Activated CD4-positive, alpha-beta T cell treated with anti-CD3 and anti-CD28 coated beads, Interleukin-10, Interleukin-2, amounts not matched to agents 100 ng/mL and 50 ng/mL, durations not matched to agents 16 hours and 8 hours (primary cell): ENCODE measurements at places on chromosomes 1 and 21.

DNA sequence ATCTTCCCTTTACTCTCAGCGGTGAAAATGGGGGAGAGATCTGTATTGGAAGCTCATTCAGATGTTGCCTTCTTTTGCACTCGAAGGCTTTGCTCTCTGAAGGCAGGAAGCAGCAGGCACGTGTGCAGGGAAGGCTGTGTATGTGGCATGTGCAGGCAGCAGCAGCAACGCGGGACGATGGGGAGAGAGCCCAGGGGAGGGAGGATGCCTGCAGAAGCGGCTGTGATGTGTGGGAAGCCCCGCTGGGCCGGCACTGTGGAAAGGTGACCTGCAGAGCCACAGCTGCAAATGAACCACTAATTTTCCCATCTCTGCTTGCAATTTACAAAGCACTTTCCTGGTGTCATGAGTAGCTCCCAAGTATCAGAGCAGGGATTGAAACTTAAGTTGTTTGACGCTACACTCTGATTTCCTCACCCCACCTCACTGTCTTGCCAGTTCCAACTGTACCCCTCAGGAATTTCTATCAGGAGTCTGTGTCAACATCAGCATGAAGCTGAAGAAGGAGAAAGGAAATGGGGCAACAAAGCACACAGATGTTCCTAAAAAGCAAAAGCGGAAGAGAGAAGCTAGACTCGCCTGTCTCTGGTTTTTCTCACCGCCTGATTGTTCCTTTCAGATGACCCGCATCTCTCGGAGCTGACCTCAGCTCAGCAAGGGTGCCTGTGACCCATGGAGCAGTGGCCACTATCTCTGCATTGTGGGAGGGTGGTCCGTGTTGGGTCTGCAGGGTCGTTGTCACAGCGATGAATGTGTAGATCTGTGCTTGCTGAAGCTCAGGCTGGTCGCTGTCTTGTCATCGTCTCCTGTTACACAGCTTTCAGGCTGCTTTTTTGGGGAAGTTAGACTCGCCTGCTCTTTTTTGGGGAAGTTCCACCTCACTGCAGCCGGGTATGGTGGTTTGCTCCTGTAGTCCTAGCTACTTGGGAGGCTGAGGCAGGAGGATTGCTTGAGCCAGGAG is 156.1 kb downstream of the KIF26B start:
- DNase-seq, result peak; percentile 3

GRCh38 chr1:86335916-86336315 is 60.2 kb downstream of the ODF2L start:
- DNase-seq, result no peak

- DNase-seq, result no peak
Observed at GRCh38 chr1:48775831-48776392, 779 bp downstream of the BEND5 start.

GRCh38 chr1:35316264-35316663 is 47.8 kb downstream of the ZMYM4 start:
- DNase-seq, result no peak

DNA sequence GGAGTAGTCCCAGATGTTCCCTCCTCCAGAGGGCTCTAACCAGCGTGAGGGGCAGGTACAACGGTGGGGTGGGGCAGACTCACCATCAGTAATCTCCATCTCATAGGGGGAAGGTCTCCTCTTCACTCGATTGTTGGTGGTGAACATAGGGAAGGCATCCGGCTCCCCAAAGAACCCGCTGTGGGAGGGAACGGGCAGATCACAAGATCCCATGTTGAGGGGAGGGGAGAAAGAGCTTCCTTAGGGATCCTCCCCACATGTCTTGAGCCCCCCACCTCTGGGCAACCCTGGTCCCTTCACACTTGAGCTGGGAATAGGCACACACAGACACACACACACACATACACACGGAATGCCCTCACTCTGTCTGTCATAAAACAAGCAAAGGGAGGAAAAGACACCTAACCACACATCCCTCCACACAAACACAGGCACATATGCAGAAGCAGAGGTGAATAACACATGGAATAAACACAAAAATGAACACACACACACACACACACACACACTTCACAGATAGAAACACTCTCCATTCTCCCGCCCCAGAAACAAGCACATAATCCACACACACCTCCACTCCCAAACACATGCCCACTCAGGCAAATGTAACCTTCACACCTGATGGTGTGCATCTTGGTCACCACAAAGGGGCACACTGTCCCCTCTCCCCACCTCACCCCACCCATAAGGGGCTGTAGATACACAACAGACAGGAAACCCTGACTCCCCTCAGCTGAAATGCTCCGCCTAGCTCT is 7.9 kb downstream of the TAL1 start:
- no peak for DNase-seq

DNA sequence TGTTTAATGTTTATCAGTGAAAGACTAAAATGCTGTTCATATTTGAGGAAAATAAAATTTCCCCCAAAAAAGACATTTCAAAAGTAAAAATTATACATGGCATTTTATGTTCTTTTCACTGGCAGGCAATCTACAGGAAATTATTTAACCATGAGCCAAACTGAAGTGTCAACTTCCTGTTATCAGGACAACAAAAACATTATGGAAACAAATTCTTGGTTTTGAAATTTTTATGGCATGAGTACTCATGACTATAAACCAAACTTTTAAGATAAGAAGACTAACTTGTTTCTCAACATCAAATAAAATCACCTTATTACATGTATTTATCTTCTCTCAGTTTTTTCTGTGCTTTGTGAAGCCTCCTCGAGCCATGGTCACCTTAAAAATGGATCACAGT is 698.6 kb downstream of the LTN1 start:
- no peak for DNase-seq

DNA sequence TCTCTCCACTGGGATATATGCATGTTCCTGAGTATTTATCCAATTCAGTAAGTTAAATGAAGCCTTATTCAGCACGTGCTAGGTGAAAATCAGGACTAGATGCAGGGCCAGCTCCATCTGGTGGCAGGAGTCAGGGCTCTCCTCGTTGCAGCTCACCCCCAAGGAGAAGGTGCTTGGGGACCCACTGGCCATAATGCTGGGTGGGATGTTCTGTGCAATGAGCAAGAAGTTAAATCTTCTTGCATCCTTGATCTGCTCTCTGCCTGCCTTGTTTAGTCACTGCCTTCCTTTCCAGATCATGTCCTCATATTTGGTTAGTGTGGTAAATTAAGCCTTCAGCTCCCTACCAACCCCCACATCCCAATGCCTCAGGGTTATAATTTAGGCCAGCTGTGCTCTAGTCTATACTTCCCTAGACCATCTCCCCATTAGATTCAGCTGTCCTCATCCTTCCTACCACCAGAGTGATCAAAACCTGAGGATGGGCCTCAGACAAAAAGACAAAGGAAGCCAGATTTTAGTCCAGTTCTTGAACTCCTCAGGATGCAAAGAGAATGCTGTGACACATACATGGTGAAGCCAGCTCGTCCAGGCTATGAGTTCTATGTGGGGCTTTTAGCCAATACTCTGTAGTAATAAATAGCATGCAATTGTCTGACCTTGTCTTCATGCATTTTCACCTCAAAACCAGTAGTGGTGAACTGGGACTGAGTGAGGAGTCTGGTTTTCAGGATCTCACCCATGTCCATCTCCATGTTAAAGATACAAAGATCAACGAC is 55.9 kb downstream of the SEC16B start:
- no peak for DNase-seq
